Activated CD8-positive, alpha-beta memory T cell treated with anti-CD3 and anti-CD28 coated beads for 36 hours (primary cell): ENCODE measurements at places on chromosomes 3 and 15. TPM values are rescaled to one million over a fixed set of nuclear protein-coding genes. Genes with fewer than 3 reads are reported as not detected.

The SPATA12 gene
- total RNA-seq = not detected

The MLF1 gene
- 2.8 TPM for total RNA-seq

The OXSM gene
- total RNA-seq = 14.5 TPM

The KBTBD13 gene
- not detected for total RNA-seq

The SH2D7 gene
- not detected for total RNA-seq

The WNT7A gene
- total RNA-seq = 0.06 TPM

The DNAH12 gene
- total RNA-seq = 0.08 TPM

The TPRG1 gene
- total RNA-seq = 16.4 TPM

The WNT5A gene
- not detected for total RNA-seq

The UBAP1L gene
- 2.9 TPM for total RNA-seq

The HCLS1 gene
- 182 TPM for total RNA-seq

The TMEM108 gene
- total RNA-seq = not detected

The TRH gene
- total RNA-seq = not detected

The CCDC39 gene
- total RNA-seq = not detected

The CXCR6 gene
- total RNA-seq = 8.8 TPM

The CCR4 gene
- 41.6 TPM for total RNA-seq

The USP50 gene
- not detected for total RNA-seq

The POC1A gene
- 27.4 TPM for total RNA-seq

The TMC3 gene
- not detected for total RNA-seq

The MAGEL2 gene
- total RNA-seq = not detected

The GABRA5 gene
- total RNA-seq = not detected

The RNU5B-1 gene
- total RNA-seq = not detected

The MELTF gene
- 3.1 TPM for total RNA-seq

The CAMKV gene
- 1.8 TPM for total RNA-seq

The CRABP1 gene
- not detected for total RNA-seq

The IREB2 gene
- 67.0 TPM for total RNA-seq

The PDZRN3 gene
- total RNA-seq = not detected

The IL16 gene
- total RNA-seq = 80.8 TPM

The MED12L gene
- 1.5 TPM for total RNA-seq

The DENND6A gene
- 16.5 TPM for total RNA-seq

The MNS1 gene
- total RNA-seq = 1.2 TPM

The SLC28A1 gene
- total RNA-seq = not detected

The CSTA gene
- not detected for total RNA-seq

The LTF gene
- not detected for total RNA-seq

The IL12A gene
- total RNA-seq = not detected

The PARP16 gene
- 12.5 TPM for total RNA-seq

The SNUPN gene
- total RNA-seq = 31.8 TPM

The KLHL25 gene
- total RNA-seq = 4.1 TPM

The LRRK1 gene
- 0.44 TPM for total RNA-seq

The SHC4 gene
- 10.7 TPM for total RNA-seq

The GOLGA8K gene
- total RNA-seq = 0.21 TPM

The CD200 gene
- 29.0 TPM for total RNA-seq

The PRSS50 gene
- not detected for total RNA-seq

The GP9 gene
- total RNA-seq = not detected

The ZNF502 gene
- 1.5 TPM for total RNA-seq

The ACSBG1 gene
- not detected for total RNA-seq

The DLL4 gene
- 0.08 TPM for total RNA-seq

The FOXB1 gene
- 0.44 TPM for total RNA-seq

The CHCHD4 gene
- total RNA-seq = 23.3 TPM

The ACKR4 gene
- total RNA-seq = not detected
